ENCODE measurements at places on chromosomes 3 and 15.

- DNase-seq, result no peak
Observed at GRCh38 chr15:48265135-48265534, 59.0 kb downstream of the SLC12A1 start.

DNA sequence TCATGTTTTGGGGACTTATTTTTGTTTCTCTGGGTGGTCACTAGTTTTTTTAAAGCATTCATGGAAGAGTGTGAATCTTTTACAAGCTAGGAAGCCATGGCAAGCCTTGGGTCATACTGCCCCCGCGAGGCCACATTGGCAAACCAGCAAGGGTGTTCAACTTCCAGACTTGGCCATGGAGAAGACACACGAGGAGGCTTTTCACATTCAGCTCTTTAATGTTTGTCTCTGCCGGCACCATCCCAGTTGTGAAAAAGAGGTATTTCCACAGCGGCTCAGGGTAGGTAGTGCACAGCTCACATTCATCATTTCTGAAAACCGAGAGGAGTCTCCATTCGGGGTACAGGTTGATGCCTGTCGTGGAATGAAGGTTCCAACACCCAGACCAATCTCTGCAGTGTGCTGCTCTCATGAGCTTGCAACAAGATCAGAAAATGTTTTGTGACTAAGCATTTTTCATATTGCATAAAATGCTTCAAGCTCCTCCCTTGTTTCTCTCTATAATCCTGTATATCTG is 7.7 kb downstream of the CCR5 start:
- DNase-seq, result peak; percentile 48

- no peak for DNase-seq
Observed at GRCh38 chr3:24420224-24420623, 74.4 kb downstream of the THRB start.

DNA sequence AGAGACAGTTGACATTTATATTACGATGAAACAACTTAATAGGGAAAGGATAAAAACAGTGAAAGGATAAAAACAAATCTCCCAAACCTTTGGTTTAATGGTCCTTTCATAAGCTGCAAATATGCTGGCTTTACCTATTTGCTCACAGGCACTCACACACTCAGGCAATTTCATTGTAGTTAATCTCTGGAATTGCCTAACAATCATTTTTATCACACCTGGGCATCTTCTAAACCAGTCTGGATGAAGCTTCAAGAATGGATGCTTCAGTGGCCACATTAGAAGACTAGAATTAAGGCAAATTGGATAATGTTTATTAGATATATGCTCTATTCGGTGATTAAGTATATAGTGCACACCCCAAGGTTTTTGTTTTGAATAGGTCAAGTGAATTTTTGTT is 13.5 kb downstream of the OSBPL10 start:
- DNase-seq, result no peak

GRCh38 chr15:65655026-65655425 is 33.3 kb downstream of the SLC24A1 start:
- no peak for DNase-seq

- DNase-seq, result peak; percentile 41
Observed at GRCh38 chr3:138180375-138181029, 5.8 kb upstream of the DBR1 start.

DNA sequence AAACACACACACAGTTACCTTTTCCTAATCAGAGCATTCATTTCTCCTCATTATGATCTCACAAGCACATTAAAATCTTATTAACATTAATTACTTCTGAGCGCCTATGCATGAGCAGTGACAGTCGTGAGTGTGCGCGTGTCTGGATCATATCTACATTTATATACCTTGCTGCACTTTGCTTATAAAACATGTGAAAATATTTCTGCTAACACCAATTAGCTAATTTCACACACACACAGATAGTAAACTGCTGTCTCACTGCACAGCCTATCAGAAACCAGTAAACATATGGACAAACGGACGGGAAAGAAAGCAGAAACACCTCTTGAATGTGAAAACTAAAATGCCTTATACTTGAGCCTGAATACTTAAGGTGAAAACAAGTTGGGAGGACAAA is 64.8 kb downstream of the ZBTB20 start:
- no peak for DNase-seq

DNA sequence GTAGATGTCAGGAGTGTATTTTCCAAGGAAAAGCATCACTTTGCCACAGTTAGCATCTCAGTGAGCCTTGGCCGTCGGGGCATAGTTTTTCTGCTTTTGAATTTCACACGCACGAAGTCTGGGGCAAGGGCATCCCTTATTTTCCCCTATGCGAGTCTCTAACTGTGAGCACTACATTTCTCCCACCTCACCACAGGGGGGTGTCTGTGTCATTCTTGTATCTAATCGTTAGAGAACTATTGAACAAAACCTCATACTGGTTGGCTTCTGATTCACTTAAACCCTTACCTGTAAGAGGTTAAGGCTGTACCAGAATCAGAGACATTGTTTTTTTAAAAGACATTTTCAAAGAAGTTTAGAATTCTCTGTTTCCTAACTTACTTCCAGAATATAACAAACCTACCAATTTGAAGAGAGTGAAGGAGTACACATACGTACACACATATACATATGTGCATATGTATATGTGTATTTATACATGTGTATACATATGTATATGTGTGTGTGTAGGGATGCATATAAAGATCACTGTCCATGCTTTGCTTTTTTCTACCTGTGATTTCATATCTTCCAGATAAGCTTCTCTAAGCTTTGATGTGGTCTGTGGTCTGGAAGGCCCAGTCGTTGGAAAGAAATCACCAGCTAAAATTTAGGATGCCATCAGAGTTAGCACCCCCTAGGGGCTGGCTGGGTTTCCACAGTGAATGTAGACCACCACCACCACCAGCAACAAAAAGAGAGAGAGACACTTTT is 49.4 kb downstream of the MYZAP start:
- no peak for DNase-seq

- DNase-seq, result no peak
Observed at GRCh38 chr3:64143409-64144130, 81.7 kb downstream of the PRICKLE2 start.

DNA sequence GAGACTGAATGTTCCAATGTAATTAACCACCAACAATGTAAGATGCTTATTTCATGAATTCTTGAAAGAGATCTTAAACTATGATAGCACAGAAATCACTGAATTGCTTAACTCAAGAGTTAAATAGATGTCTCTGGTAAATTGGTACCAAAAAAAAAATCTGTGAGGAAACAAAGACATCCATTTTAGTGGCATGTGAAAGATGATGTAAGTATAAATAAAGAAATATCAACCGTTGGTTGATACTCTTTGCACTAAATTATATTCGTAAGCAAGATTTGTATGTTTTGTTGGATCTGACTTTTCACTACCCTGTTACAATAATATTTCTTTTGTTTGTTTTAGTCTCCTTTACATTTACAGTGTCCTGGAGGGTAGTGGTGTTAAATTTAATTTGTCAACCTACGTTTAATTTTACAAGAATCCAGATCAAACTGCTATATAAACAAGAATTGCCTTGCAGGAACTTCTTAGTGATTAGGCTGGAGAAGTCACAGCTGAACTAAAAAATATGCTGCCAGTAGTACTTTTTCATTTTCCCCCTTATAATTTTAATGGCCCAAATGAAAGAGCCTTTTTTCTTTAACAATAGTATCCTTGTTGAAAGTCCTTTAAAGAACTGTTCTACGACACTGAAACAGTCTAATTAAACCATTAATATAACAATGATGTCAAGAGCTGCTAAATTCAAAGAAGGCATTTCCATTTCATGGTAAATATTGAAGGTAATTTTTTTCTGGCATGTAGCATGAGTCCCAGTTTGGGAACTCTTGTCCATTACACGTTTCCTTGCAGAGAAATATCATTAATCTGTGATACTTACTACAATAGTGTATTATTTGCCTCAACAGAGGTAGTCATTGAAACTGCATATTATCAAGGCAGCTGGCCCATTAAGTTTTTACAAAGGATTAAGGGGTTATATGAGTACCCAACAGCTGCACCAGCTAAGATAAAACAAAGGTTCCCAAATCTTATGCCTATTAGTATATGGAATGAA is 109.6 kb upstream of the PHLDB2 start:
- no peak for DNase-seq

DNA sequence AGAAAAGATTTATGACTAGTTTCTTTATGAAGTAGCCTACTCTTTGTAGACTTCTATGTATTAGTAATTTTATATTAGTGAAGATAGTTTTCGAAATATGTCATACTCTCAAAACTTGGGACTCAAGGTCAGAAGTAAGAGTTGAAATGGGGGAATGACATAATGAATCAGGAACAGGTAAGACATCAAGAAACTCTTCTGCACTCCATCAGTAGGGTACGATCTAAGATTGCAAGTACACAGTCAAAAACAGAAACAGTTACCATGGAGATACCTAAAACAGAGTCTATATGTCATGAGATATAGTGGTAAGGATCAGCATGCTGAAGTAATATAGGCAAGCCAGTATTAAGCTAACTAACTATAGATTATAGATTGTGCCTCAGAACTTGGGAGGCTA is 187.0 kb upstream of the MLF1 start:
- no peak for DNase-seq

DNA sequence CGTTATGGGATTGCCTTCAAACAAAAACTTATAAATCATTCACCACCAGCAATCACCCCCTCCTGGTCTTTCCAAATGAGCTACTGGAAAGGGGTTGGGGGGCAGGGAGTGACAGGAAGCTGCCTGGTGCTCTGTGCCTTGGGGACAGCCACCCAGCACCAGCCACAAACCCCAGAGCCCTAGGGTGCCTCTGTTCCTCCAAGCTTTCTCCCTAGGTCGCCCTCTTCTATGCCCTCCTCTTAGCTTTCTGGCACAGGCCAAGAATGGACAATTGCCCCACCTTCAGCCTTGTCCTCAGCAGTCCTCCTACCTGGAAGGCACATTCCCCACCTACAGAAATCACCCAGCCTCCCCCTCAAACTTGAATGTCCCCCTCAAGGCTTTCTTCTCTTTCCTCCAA is 3.3 kb downstream of the OXTR start:
- no peak for DNase-seq

DNA sequence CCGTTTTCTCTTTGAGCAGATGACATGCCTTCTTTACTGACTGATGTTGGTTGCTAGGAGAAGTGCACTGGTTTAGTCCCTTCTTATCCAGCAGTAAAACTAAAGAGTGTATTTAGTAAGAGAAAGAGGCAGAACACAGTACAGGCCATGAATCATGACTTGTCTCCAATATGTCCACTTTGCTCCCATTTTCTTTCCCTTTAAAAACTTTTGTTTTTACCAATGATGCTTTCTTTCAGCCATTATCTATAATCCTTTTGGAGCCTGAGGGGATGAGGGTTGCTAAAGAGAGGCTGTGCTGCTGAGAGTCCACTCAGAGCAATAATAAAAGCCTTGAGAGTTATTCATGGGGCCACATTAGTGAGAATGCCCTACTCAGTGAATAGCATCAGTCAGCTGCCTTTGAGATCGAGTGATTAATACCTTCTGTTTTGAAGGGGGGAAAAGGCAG is 12.2 kb downstream of the ROBO2 start:
- DNase-seq, result no peak

DNA sequence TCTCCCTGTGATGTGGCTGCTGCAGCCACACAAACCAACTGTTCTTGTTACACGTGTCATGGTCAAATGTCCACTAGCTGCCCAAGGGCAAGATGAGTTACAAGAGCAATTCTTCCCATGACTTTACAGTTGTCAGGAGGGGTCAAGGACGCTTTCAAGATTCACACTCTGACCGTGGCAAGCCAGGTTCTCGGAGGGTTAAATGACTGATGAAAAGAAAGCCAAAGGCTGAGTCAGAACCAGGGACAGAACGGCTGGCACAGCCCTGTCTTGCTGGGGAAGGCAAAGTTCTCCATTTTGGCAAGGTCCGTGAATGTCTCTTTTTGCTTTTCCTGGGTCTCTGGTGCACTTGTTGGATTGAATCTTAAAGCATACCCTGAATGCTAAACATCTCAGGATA is 364.5 kb upstream of the ICE2 start:
- no peak for DNase-seq

GRCh38 chr3:168511428-168512014 is 415.8 kb upstream of the GOLIM4 start:
- DNase-seq, result no peak

DNA sequence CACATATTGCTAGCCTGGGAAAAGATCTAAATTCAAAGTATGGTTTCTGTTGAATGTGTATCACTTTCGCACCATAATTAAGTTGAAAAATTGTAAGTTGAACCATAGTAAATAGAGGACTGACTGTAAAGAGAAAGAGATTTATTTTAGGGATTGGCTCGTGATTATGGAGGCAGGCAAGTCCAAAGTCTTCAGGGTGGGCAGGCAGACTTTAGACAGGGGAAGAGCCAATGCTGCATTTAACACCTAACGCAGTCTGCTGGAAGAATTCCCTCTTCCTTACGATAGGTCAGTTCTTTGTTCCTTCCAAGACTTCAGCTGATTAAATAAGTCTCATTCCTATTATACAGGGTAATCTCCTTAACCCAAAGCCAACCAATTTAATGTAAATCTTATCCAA is 15.8 kb downstream of the C3orf85 start:
- DNase-seq, result no peak

DNA sequence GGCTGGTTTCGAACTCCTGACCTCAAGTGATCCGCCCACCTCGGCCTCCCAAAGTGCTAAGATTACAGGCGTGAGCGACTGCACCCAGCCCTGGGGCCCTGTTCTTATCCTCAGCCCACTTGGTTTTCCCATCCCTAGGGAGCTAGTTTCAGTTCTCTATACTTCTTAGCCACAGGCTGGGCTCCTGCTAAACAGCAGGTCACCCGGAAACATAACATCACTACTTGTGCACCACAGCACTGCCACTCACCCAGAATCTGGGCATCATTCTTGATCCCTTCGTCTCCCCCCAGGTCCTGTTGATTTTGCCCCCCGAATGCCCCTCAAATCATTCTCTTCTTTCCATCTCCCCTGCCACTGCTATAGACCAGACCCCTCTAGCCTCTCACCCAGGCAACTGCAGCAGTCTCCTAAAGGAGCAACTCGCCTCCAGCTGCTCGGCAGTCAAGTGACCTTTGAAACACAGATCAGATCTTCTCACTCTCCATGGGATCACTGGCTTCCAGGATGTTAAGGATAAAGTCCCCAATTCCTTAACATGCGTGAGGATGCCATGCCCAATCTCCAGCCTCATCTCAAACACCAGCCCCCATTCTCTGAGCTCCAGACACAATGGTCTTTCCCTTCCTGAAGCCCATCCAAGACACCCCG is 5.6 kb upstream of the AP3S2 start:
- no peak for DNase-seq

DNA sequence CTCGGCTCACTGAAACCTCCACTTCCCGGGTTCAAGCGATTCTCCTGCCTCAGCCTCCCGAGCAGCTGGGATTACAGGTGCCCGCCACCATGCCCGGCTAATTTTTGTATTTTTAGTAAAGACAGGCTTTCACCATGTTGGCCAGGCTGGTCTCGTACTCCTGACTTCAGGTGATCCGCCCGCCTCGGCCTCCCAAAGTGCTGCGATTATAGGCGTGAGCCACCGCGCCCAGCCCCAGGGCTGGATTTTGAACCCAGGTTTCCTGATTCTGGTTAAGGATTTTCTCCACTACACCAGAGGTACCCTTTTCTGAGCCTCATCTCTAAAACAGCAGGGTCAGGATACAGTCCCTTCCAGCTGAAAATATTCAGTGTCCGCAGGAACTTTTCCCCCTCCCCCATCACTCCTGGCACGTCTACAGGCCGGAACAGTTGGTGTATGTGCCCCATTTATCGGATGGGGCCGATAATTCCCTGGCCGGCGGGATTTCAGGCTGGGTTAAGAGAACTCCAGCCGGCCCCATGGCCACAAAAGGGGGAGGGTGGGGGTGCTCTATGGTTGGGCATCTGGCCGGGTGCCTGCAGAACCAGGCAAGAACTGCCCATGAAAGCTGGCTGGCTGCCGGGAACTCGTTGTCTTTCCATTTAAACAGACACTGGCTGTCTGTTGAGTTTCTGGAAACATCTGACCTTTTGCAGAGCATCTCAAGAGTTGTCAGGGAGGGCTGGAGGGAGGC is 26.8 kb upstream of the SEMA4B start:
- no peak for DNase-seq
